Hematopoietic multipotent progenitor cell treated with erythropoietin and hydrocortisone succinate and interleukin-3 and kit ligand, for 15 days (in vitro differentiated cells): ENCODE measurements at places on chromosomes 7 and 10.

- no peak for DNase-seq
Measured at GRCh38 chr7:31850066-31850465, 163.1 kb downstream of the PPP1R17 start.

DNA sequence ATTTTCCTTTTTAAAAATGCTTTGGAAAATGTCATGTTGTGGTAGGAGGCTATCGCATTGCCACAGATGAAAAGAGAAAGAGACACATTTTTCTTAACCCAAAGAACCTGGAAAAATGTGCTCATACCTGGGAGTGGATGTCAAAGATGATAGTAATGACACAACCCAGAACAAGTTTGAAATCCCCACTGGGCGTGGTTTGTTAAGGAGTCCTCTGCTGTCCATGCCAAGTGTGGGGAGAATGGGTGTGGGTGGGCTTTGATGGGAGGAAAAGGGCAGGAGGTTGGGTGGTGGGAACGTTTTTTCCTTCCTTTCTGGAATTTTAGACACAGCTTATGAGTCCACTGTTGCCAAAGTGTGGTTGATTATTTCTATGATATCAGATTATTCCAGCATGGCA, 10.9 kb downstream of the OPTN start:
- no peak for DNase-seq

DNA sequence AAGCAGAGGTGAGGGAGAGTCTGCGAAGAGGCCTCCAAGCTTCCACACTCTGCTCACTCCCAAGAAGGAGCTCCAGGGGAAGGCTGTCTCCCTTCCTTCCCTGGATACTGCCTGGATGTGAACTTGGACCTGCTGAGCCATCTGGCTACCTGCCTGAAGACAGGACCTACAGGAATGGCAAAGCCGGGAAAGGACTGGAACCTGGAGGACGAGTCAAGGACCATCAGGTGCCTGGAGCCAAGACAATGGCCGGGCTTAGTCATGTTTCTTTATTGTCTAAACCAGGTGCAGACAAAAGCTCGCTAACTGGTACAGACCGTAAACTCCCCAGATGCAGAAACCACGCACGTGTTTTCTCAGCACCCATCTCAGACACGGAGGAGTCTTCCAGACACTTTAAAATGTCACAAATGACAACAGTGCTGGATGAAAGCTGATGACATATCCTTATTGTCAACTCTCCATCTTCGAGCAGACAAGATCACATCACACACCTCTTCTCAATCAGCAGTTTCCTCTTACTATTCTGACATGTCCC, 12.1 kb downstream of the ASB13 start:
- DNase-seq, result no peak

- DNase-seq, result no peak
Measured at GRCh38 chr7:124738639-124739038, 27.0 kb downstream of the GPR37 start.

GRCh38 chr7:78176171-78176570, 377.6 kb downstream of the PHTF2 start:
- DNase-seq, result no peak

- DNase-seq, result peak; percentile 44
Measured at GRCh38 chr7:31122649-31123058, 70.5 kb downstream of the ADCYAP1R1 start.

- no peak for DNase-seq
Measured at GRCh38 chr10:24341371-24341770, 132.4 kb downstream of the KIAA1217 start.

- no peak for DNase-seq
Measured at GRCh38 chr10:122830273-122830964, 15.2 kb downstream of the CUZD1 start.

GRCh38 chr7:132290021-132290420, 286.2 kb downstream of the PLXNA4 start:
- no peak for DNase-seq

DNA sequence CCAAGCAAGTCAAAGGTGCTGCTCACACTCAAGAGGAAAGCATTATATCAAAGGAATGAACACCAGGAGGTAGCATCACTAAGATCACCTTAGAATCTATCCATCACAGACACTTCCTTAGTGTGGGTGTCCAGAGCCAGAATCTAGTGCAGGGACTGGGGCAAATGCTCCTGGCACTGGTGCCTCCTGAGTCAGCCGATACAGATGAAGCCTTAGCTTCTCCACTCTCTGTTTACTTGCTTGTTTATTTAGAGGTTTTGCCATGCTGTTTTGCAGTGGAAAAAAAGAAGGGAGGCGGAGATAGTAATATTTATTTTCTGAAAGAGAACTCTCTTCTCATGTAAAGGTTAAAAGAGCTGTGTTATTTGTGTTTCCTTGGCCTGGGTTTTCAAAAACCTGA, 303.1 kb downstream of the WDR11 start:
- no peak for DNase-seq

DNA sequence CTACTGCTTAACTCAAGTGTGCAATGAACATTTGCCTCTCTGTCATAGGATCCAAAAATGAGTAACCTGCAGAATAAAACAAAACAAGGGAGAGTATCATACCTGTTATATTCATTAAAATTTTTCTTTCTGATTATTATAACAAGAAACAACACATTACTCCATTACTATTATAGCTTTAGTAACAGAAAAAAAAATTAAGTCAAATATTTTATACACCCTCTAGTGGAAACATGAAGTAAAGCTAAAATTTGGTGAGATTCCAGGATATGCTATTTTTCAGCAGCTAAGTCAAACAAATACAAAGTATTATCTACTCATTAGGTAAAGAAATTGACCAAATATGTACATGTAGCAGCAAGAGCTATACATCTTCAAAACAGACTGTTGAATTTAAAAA, 56.3 kb downstream of the PDZD8 start:
- peak; percentile 38 for DNase-seq

DNA sequence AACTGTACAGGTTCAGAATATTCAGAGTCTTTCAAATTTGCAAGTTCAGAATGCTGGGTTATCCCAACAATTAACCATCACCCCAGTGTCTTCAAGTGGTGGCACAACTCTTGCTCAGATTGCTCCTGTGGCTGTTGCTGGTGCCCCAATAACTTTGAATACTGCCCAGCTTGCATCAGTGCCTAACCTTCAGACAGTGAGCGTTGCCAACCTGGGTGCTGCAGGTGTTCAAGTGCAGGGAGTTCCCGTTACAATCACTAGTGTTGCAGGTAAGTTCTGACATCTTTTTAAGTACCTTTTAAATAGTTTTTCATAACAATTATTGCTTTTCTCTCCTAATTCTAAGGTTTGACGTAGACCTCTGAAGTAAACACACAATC, 2.7 kb downstream of the SP4 start:
- DNase-seq, result no peak
